ENCODE measurements at places on chromosomes 1 and 21.

DNA sequence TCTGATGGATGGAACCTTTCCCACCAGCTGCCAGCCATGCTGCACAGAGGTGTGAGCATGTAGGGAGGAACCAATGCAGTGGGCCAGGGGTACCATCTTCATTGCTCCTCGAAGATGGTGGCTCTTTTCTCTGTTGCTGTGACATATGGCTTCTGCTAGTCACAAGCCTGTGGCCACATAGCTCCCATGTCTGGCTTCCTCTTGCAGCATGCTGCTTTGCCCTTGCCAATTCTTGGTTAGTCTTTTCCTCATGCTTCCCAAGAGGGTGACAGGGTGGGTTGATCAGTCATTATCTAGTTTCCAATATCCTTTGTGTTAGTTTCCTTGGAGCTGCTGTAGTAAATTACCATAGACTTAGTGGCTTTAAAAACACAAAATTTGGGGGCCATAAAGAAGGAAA, 123.4 kb downstream of the ETS2 start:
- no peak for DNase-seq

GRCh38 chr1:8171751-8172464, 145.8 kb upstream of the ERRFI1 start:
- DNase-seq: no peak

DNA sequence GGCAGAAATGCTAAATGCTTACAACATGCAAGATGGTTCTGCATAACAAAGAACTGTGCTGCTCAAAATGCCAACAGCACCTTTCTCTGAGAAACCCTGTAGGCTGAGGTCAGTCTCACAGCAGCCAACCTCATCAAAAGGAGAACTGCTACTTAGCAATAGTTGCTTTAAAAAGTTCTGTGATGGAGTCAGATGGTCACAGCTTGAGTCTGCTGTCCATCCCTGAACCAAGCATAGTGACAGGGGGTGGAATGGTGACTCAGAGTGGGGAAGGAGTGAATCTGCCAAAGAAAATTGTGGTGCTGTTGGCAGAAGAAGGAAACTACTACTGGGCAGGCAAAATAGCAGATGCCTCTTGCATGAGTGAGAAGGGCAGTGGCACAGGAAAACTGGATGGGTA, 106.0 kb upstream of the FAM78B start:
- no peak for DNase-seq

GRCh38 chr1:79660129-79660528, 653.6 kb upstream of the ADGRL4 start:
- DNase-seq: no peak

GRCh38 chr1:101144671-101145448, 92.0 kb upstream of the S1PR1 start:
- no peak for DNase-seq

DNA sequence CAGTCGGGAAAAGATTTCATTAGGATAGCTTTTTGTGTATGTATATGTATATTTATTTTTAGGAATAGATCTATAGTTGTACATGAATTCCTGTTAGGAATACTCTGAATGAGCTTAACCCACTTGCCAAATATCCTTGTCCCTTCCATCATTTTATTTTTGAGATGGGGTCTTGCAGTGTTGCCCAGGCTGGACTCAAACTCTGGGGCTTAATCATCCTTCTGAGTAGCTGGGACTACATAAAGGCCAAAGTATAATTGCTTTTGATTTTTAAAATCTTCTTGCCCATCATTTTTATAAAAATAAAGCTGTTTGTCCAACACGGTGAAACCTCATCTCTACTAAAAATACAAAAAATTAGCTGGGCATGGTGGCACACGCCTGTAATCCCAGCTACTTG, 20.2 kb upstream of the PLEKHM2 start:
- no peak for DNase-seq

GRCh38 chr1:200892546-200892945, 2.2 kb upstream of the INAVA start:
- DNase-seq: no peak

DNA sequence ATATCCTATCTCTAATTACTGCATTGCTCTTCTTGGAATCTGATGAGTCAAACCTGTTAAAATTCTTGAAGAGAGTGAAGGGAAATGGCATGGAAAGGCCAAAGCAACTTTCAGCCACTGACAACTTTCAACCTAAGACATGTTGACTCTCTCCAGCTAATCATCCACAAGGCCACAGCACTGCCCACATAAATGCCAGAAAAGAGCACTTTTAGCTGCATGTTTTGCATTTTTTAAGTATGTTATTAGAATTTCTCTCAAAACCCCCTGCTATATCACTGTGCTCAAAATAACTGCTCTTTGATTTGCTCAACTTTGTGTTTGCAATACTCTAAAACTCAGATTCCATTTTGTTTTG, 352.5 kb downstream of the ADGRL2 start:
- DNase-seq: no peak

GRCh38 chr1:210201681-210202080, 30.9 kb upstream of the SERTAD4 start:
- no peak for DNase-seq

GRCh38 chr1:155777582-155777981, 79.4 kb downstream of the GON4L start:
- DNase-seq: no peak

DNA sequence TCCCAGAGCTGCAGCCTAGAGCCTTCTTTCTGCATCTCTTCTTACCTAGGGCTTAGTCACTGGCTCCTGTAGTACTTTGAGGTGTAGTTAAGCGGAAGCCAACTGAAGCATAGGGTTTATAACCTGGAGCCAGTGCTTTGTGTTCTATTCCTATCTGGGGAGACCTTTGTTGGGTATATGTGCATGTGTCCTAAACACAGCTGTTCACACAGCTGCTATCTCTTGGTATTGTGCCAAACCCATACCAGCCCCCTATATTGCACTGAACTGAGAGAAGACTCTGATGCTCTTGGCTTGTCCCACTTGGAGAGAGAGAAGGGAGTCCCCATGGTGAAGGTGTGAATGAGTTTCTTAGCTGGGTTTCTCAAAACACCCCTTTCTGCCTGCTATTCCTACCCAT, 17.2 kb upstream of the NFASC start:
- no peak for DNase-seq

- no peak for DNase-seq
Observed at GRCh38 chr1:23720256-23720995, 22.8 kb upstream of the ELOA start.

- no peak for DNase-seq
Observed at GRCh38 chr1:181779343-181779742, 282.2 kb downstream of the ZNF648 start.

GRCh38 chr1:155086856-155087535, 8.4 kb downstream of the EFNA3 start:
- DNase-seq: no peak

DNA sequence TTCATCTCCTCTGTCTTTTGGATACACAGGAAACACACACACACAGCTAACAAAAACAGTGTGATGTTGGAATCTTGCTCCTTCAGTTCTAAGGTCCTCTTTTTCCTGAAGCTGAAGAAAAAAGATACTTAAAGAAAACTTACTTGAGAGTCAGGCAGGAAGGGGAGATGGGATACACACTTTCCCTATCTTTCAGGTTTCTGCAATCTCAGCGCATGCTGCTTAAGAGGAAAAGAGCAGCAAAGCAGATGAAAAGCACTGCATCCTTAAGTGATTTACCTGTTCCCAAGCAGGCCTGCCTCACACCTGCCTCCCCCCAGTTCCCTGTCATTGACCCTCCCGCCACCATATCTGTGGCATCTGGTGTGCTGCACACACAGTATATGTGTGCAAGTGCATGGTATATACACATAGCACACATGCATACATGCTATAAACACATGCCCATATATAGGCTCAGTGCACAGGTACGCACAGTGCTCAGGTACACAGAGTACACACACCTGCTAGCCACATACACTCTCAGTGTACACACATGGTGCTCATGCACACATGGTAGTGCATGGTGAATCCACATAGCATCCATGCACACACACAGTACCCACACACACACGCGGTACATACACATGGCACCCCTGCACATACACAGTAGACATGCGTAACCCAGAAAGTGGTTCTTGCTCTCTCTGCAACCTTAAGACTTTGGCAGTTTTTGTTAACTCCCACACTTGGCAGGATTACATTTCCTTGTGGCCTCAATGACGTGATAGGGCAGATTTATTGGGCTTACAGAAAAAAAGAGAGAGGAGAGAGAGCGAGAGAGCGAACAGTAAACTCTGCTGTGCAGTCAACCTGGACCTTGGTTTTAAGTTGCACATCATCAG, 166.9 kb downstream of the TOMM20 start:
- DNase-seq: no peak

- DNase-seq: no peak
Observed at GRCh38 chr1:181344091-181344490, 139.2 kb upstream of the CACNA1E start.

- DNase-seq: no peak
Observed at GRCh38 chr1:246295968-246296367, 211.1 kb downstream of the SMYD3 start.

DNA sequence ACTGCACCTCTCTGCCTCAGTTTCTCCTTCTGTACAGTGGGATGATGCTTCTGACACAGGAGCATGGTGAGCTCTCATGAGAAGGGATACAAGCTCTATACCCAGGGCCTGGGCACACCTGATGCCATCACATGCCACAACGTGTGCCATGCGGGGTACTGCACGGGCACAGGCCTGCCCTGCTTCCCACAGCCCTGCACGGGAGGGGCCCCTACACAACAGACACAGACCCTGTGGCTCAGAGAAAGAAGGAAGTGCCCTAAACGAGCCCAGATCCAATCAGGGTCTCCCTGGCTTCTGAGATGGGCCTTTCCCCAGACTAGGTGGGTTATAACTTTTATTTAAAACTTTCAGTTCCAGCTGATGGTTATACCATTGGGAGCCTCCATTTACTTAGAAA, 24.6 kb downstream of the C2CD2 start:
- DNase-seq: no peak

GRCh38 chr1:57623039-57623790, 199.4 kb upstream of the DAB1 start:
- DNase-seq: no peak

DNA sequence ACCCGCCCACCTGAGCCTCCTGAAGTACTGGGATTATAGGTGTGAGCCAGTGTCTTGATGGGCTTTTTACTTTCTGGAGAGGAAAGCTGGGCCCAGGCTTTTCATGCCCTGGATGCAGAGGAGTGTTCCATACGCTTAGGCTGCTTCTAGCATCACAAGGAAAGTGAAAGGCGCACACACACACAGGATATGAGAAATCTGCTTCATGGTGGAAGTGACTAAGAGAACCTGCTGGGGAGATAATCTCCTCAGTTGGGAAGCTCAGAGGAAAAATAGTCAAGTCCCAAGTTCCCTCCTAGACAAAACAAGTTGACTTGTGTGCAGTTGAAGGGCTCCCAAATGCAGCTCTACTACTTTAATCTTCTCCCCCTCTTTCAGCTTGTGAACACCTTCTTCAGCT, 2.2 kb downstream of the NUDC start:
- no peak for DNase-seq

Measured in activated CD4-positive, alpha-beta T cell treated with anti-CD3 and anti-CD28 coated beads, Interleukin-2, amount 50 U/mL, for 1 hour (primary cell).